ENCODE measurements at places on chromosomes 6 and 20.
A peak's percentile ranks its signal among the peaks of the same experiment; 100 is the strongest.

DNA sequence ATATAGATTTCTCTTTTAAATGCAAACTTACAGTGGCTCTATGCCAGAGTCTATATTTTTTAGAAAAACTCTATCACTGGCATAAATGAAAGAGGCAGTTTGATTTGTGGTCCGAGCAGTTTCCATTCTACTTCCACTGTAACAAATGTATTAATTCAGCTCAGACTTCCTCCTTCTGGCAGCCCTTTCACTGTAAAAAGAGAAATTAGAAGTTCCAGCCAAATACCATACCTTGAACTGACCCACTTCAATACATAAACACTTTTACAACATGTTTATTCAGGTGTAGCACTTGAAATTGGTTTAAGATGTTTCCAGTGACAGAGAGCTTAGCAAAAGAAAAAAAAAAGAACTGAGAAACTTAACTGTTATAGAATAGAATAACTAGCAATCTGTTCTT, 99.3 kb downstream of the BMP5 start:
- no peak for DNase-seq

- no peak for DNase-seq
These were observed 12.2 kb downstream of the LEMD2 start for GRCh38 chr6:33776764-33777163.

- DNase-seq = no peak
These were observed 255.9 kb downstream of the LAMA2 start for GRCh38 chr6:129138739-129139405.

DNA sequence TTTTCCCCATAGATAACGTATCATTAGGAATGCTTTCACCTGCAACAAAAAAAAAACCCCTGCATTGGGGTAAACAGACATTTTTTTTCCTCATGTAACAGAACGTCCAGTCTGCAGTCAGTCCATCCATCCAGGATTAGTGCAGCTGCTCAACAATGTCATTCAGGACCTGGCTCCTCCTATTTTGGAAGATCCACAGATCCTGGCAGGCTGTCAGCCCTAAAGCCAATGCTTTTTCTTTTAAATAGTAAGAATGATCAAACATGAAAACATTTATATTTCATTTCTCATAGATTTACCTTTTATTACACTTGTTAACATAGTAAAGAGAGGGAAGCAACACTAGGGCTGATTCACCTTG, 116.5 kb upstream of the CCDC28A start:
- no peak for DNase-seq

DNA sequence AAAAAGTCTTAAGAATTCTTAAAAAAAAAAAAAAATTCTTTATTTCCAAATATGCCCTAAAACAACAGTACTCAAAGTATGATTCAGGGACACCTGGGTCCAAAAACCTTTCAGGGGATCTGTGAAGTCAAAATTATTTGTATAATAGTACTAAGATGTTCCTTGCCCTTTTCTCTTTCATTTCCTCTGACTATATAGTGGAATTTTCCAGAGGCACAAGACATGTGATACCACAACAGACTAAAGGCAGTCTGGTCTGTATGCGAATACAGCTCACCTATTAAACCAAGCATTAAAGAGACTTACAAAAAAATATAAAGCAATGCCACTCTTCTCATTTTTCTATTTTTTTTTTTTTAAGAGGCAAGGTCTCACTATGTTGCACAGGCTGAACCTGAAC, 15.4 kb downstream of the NOL7 start:
- no peak for DNase-seq

DNA sequence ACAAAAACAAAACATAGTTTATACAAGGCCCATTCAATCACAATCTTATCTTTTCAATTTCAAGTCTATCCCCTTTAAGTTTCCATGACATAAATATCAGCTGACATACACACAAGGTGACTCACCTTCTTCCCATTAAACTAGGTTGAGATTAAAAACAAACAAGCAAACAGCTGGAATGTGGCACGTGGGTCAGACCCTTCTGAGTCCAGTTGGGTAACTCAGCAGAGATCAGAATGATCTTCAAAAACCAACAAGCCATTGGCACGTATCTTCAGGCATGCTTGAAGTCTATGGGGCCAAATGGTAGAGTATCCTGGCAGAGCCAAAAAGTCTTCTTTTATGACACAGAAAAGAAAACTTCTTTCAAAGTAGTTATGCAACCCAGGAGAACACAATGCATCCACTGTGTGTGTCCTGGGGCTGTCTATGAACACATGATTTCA, 603.5 kb upstream of the CITED2 start:
- no peak for DNase-seq

GRCh38 chr6:10951675-10952282, 64.9 kb downstream of the SYCP2L start:
- DNase-seq = peak; percentile 32

GRCh38 chr6:137571854-137572253, 77.7 kb upstream of the OLIG3 start:
- peak; percentile 41 for DNase-seq

DNA sequence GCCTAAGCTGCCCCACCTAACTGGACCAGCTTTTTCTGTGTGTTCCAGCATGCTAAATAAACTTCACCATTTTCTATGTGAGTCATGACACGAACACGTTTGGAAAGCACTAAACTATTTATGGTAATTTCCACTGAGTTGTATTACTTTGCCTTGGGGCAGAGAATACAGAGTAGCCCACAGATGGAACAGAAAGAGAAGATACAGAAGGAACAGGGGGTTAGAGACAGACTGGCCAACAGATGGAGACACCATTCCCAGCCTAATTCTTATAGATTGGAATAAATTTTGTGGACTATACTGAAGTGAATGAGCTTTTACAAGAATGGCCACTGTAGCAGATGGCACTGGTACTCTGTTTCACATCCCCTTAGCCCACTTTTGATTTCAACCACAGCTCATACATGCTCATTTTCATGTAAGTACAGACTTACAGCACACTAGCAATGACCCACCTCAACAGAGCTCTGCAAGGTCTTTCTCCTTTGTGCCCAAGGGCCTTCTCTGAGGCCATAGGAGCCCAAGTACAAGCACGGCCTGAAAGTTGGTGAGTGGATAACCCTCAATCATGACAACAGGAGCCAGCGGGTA, 13.1 kb upstream of the NT5DC1 start:
- DNase-seq = no peak

- DNase-seq = no peak
These were observed 235.2 kb downstream of the LRFN2 start for GRCh38 chr6:40352006-40352405.

DNA sequence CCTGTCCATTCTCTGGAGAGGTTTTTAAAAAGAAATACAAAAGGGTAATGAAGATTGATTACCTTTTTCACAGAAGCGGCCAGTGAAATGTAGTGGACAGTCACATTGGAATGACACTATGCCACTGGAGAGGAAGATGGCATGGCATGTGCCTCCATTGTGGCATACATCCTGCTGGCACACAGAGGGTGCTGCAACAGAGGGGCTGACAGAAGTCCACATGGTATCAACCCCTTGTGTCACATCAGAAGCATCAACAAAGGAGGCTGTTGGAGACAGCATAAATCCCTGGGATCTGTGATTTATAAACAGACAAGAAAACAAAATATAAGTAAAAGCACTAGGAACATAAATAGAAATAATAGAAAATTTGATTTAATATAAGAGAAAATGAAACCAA, 594.9 kb downstream of the PHF3 start:
- no peak for DNase-seq

GRCh38 chr6:37074053-37074827, 68.8 kb downstream of the FGD2 start:
- no peak for DNase-seq

DNA sequence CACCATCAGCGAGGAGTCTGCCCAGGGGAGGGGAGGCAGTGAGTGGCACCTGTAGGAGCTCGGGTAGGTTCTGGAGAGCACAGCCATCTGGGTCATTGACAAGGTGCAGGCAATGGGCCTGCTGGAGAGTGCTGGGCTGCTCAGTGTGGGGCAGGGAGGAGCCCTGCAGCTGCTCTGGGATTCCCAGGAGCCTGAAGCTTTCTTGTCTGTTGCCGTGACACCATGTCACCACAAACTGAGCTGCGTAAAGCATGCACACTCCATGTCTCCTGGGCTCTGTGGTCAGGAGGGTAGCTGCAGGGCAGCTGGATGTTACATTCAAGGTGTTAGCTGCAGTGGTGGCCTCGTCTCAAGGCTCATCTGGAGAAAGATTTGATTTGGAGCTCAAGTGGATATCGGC, 4.5 kb upstream of the SLC22A1 start:
- no peak for DNase-seq

- DNase-seq = no peak
These were observed 86.9 kb downstream of the MAN1A1 start for GRCh38 chr6:119262612-119263011.

- DNase-seq = no peak
These were observed 9.8 kb downstream of the SOX4 start for GRCh38 chr6:21603082-21603952.

DNA sequence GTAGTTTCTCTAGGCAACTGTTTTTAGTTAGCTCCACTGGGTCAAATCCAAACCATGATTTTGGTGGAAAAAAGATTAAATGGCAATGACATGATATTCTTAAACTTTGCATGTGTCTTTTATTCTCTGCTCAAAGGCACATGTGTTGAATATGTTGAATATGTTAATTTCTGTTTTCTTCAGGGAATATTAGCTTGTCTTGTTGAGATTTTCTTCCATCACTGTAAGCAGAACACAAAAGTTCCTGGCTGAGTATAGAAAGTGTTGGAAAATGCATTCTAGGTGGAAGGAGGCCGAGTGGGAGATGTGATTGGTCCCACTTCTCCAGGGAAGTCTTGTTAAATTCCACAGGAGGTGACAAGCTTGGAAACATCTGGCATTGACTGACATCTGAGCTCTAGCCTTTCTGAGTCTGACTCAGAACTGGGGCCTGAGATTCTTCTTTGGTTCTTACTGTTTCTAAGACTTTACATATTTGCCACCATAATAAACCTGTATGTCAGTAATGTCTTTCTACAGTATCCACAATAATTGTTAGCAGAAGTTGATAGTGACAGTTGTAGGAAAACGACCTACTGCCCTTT, 81.1 kb downstream of the LAMA4 start:
- no peak for DNase-seq

GRCh38 chr20:43287637-43288036, 97.9 kb upstream of the PTPRT start:
- peak; percentile 4 for DNase-seq

DNA sequence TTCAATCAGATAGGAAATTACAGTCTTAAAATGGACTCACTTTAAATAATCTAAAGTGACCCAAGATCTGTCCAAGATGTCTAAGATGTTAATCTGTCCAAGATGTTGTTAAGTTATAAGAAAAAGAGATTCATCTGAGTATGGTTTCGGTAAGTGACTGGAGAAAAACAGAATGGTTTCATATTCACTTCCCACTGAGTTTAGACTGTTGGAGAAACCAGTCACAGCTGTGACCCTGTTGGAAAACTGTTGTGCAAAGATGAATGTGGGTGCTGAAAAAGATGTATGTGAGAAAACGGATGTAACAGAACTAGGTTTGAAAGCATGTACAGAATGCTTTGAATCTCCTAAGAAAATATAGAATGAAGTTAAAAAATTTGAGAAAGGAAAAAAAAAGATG, 325.9 kb downstream of the COL12A1 start:
- no peak for DNase-seq

DNA sequence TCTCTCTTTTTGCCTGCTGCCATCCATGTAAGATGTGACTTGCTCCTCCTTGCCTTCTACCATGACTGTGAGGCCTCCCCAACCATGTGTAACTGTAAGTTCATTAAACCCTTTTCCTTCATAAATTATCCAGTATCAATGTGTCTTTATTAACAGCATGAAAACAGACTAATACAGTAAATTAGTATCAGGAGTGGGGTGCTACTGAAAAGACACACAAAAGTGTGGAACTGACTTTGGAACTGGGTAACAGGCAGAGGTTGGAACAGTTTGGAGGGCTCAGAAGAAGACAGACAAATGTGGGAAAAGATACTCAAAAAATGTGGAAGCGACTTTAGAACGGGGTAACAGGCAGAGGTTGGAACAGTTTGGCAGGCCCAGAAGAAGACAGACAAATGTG, 189.4 kb downstream of the HTR1B start:
- no peak for DNase-seq

DNA sequence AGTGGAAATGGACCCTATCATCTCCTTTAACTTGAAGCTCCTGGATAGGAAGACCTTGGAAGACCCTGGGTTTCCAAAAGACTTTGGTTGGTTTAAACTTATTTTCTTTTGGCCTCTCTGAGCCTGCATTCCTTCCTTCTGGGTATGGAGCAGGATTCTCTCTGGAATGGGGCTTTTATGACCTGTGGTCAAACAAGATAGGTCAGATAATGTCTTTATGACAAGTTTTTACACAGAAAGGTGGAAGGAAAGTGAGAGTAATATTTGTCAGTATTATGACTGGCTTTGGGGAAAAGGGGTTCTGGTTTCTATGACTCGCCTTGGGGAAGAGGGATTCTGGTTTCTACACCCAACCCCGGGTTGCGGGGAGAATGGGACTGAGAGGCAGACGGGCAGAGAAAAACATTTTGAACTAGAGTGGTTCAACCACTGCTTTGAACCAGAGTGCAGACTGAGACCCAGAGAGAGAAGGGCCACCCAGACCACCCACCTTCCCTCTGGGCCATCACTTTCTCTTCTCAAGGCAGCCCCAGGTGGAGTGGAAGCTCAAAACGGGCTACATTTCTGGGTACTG, 37.6 kb upstream of the KCNK5 start:
- DNase-seq = no peak

DNA sequence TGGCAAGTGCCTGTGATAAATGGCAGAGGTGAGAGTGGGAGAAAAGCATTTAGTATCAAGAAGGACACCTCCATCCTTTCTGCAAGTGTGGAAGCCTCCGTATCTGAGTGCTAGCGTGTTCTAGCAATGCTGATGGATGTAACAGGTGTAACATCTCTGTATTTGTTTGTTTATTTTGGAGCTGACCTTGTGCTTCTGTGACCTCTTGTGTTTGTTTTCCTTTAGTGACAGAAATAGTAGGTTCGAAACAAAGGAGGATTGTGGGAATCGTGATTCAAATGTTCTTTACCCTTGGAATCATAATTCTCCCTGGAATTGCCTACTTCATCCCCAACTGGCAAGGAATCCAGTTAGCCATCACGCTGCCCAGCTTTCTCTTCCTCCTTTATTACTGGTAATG, 60.4 kb downstream of the SLC22A3 start:
- no peak for DNase-seq

GRCh38 chr20:48034751-48035150, 249.5 kb upstream of the SULF2 start:
- DNase-seq = no peak

GRCh38 chr6:135798751-135799515, 52.6 kb upstream of the PDE7B start:
- DNase-seq = no peak

- no peak for DNase-seq
These were observed 5.7 kb downstream of the PPP1R10 start for GRCh38 chr6:30611150-30611855.

GRCh38 chr6:129567374-129567773, 142.6 kb downstream of the ARHGAP18 start:
- DNase-seq = peak; percentile 59

DNA sequence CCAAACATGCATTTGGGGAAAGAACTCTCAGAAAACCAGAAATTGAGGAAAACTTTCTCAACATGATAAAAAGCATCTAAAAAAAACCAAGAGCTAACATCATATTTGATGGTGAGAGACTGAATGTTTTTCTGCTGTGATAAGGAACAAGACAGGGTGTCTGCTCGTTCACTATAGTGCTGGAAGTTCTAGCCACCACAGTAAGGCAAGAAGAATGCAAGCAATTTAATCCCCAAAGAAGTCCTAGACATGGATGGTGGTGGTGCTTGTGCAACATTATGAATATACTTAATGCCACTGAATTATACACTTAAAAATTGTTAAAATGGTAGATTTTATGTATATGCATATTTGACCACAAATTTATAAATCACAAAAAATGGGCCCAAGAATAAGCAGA, 53.4 kb downstream of the LYRM2 start:
- DNase-seq = no peak
